Activated naive CD4-positive, alpha-beta T cell treated with anti-CD3 and anti-CD28 coated beads, Interleukin-2, amount 10 ng/mL, durations not matched to agents 5 hours and 36 hours (primary cell): ENCODE measurements at places on chromosomes 1 and 21. TPM values are rescaled to one million over a fixed set of nuclear protein-coding genes. Genes with fewer than 3 reads are reported as not detected.

TMPRSS15 gene
- not detected for total RNA-seq

FCRLA gene
- not detected for total RNA-seq

ITGB3BP gene
- 39.7 TPM for total RNA-seq

RLF gene
- total RNA-seq, result 24.4 TPM

NUDT4B gene
- total RNA-seq, result 0.38 TPM

RNU1-3 gene
- total RNA-seq, result 2,872 TPM

COL6A2 gene
- total RNA-seq, result 11.6 TPM

CELA3A gene
- not detected for total RNA-seq

FMO1 gene
- not detected for total RNA-seq

SERTAD4 gene
- total RNA-seq, result not detected

PRKAA2 gene
- total RNA-seq, result not detected

RXFP4 gene
- not detected for total RNA-seq

C1orf56 gene
- 1.2 TPM for total RNA-seq

STIL gene
- total RNA-seq, result 31.1 TPM

BCAS2 gene
- total RNA-seq, result 39.1 TPM

RSBN1 gene
- 34.7 TPM for total RNA-seq

SLC2A5 gene
- not detected for total RNA-seq

PIGK gene
- 21.2 TPM for total RNA-seq

S100A9 gene
- not detected for total RNA-seq

OR6K3 gene
- not detected for total RNA-seq

RPE65 gene
- total RNA-seq, result not detected

GSTM5 gene
- total RNA-seq, result not detected

FAM110D gene
- total RNA-seq, result not detected

S100A7A gene
- not detected for total RNA-seq
